ENCODE measurements at places on chromosomes 7 and 10. TPM values are rescaled to one million over a fixed set of nuclear protein-coding genes. Genes with fewer than 3 reads are reported as not detected.

DNA sequence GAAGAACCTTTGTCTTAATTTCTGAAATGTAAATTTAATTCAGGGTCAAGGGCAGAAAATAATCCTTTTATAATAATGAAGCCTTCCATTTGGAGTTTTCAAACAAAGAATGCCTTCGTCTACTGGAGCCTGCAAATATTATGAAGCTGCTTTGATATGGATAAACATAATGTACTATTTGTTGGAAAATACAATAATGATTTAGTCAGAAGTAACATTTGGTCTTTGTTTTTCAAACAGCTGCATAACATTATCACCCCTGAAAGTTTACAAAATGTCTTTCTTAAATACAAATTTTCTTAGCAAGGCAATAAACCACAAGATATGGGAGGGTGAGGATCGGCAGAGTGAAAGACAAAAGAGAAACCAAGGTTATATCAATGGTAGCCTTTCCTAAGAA is 41.5 kb downstream of the TMEM26 start:
- H3K4me1 ChIP-seq, result no peaks in the 10 kb centered on the region
- H3K27me3 ChIP-seq, result no peaks in the 10 kb centered on the region
- DNase-seq, result no peak
- H3K4me3 ChIP-seq, result no peak overlapping the region
- H3K36me3 ChIP-seq, result no peaks in the 10 kb centered on the region

DNA sequence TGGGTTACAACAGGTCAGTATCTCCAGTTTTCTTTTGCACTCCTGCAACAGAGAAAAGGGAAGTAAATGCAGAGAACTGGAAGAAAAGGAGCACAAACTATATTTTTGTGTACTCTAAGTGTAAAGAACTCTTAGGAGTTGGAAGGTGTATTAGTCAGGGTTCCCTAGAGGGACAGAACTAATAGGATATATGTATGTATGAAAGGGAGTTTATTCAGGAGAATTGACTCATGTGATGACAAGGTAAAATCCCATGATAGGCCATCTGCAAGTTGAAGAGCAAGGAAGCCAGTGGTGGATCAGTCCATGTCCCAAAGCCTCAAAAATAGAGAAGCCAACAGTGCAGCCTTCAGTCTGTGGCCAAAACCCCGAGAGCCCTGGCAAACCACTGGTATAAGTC is 22.6 kb upstream of the RAB18 start:
- H3K27me3 ChIP-seq, result no peaks in the 10 kb centered on the region
- H3K4me1 ChIP-seq, result no peaks in the 10 kb centered on the region
- H3K27ac ChIP-seq, result no peak overlapping the region
- no peak overlapping the region for H3K4me3 ChIP-seq
- DNase-seq, result no peak

GRCh38 chr7:74297516-74298233 is 8.5 kb downstream of the CLIP2 start:
- peaks cover 39% of the 10 kb centered on the region for H3K4me1 ChIP-seq
- no peak overlapping the region for H3K27ac ChIP-seq
- no peaks in the 10 kb centered on the region for H3K27me3 ChIP-seq
- DNase-seq, result no peak

DNA sequence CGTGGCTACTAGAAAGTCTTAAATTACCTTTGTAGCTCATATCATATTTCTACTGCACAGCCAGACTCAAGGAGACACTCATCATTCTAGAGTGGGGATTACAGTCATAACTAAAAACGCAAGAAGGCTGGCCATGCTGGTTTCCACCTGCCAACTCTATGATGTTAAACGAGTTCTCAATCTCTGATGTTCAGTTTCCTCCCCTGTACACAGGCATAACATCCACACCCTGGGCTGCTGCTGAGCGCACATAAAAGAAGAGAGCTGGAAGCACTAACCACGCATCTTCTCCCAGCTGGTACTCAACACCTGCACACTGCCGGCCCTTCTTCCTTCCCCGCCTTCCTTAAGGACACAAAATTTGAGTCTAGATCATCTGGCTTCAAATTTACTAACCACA is 60.5 kb downstream of the SORBS1 start:
- H3K27me3 ChIP-seq, result no peaks in the 10 kb centered on the region
- no peak overlapping the region for H3K4me3 ChIP-seq
- H3K4me1 ChIP-seq, result peaks cover 50% of the 10 kb centered on the region
- H3K36me3 ChIP-seq, result no peaks in the 10 kb centered on the region

DNA sequence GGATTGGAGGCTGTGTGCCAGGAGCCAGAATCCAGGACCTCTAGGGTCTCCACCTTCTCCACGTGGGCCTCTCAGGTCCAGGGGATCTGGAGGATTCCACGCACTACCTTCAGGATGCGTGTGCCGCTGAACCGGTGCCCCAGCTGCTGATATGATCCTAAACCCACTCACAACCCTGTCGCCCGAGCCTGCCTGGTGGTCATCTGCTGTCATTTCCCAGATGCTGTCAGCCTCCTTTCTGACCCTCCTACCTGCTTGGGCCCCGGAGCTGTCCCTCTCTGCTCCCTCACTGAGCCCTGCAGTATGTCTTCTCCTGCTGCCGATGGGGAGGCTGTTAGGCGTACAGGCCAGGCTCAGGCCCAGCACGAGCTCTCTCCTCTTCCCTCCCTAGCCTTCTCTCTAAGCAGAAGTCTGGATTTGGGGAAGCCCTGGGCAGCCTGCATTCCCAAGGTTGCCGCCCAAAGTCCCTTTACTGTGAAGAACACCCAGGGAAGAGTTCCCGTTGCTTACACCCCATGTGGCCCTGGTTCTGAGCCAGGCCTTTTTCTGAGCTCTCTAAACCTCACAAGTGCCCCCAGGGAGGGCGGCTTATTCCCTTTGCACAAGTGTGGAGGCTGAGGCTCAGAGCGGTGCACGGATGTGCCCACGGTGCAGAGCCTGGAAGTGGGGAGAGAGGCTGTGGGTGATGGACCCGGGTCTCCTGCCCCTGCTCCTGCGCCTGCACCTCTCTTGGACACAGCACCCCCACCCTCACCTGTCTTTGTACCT is 30.8 kb upstream of the ZNF488 start:
- no peaks in the 10 kb centered on the region for H3K4me1 ChIP-seq
- no peak for DNase-seq
- H3K27ac ChIP-seq, result no peak overlapping the region
- H3K4me3 ChIP-seq, result no peak overlapping the region
- H3K36me3 ChIP-seq, result no peaks in the 10 kb centered on the region
- no peaks in the 10 kb centered on the region for H3K27me3 ChIP-seq

GRCh38 chr7:33873518-33873917 is 31.8 kb upstream of the BMPER start:
- no peaks in the 10 kb centered on the region for H3K36me3 ChIP-seq
- no peaks in the 10 kb centered on the region for H3K27me3 ChIP-seq
- no peak overlapping the region for H3K4me3 ChIP-seq

DNA sequence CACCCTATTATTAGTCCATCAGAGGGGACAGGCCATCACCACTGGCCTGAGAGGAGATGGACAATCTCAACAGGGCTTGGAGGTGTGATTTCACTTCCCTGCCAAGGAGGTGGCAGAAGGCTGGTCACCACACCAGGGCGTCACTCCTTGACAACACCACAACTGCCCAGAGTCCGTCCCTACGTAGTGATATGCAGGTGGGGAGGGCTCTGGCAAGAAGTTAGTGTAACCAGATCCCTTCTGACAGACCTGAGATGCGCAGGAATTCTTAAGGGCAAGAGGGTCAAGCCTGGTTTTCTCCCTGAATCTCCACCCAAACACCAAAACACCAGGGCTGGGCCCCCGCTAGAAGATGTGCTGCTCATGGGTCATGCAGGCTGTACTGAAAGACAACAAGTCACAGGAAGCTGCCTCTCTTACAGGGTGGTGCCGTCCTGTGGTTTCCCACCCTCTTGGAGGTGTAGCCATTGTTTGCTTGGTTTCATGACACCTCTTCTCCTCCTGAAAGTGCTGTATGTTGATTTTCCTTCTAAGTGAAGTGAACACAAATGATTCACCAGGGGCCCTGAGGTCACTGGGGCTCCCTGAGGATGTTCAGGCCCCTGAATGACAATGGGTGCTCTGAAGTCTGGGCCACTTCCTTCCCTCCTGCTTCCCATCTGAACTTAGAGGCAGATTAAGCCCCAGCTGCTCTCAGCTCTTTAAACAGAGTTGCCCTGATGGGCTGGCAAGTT is 27.1 kb downstream of the ATXN7L1 start:
- no peaks in the 10 kb centered on the region for H3K27me3 ChIP-seq
- H3K4me1 ChIP-seq, result no peaks in the 10 kb centered on the region
- no peak for DNase-seq
- no peak overlapping the region for H3K4me3 ChIP-seq
- H3K27ac ChIP-seq, result no peak overlapping the region
- no peaks in the 10 kb centered on the region for H3K36me3 ChIP-seq

DNA sequence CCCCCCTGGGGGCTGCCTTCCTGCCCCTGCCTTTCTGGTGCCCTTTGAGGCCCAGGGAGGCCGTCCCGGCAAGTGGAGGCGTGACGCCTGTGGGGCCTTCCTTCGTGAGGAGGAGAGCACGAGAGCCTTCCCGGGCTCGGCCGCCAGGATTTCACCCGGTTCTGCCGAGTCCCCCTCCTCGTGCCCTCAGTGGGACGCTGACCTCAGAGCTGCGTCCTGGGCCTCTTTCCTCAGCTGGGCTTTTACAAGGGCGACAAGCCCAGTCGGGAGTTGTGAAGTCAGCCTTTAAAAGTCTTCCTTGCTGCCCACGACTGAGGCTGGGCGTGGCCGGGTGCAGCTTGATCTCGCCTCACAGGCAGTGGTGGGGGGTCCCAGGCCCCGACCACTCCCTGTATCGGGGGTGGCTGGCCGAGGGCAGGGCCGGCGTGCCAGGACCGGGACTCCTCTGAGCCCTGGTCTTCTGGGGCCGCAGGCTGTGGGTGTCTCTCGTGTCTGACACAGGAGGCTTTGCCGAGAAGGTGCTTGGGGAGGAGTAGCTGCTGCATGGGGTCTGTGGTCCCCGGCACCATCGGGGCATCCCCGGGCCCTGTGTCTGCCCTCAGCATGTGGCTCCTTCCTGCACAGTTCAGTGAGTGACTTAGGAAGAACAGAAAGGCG is 41.8 kb downstream of the FAM20C start:
- H3K36me3 ChIP-seq, result no peaks in the 10 kb centered on the region
- H3K27me3 ChIP-seq, result no peaks in the 10 kb centered on the region
- H3K27ac ChIP-seq, result peak overlapping the region; percentile 75
- H3K4me3 ChIP-seq, result no peak overlapping the region
- H3K4me1 ChIP-seq, result peaks cover 30% of the 10 kb centered on the region
- DNase-seq, result no peak

GRCh38 chr10:124259139-124259825 is 159.4 kb downstream of the OAT start:
- DNase-seq, result no peak
- H3K4me1 ChIP-seq, result no peaks in the 10 kb centered on the region
- H3K27ac ChIP-seq, result no peak overlapping the region
- H3K27me3 ChIP-seq, result no peaks in the 10 kb centered on the region
- no peak overlapping the region for H3K4me3 ChIP-seq

GRCh38 chr7:87452279-87452678 is 23.2 kb downstream of the ABCB4 start:
- no peaks in the 10 kb centered on the region for H3K36me3 ChIP-seq
- H3K4me3 ChIP-seq, result no peak overlapping the region
- no peak overlapping the region for H3K27ac ChIP-seq

GRCh38 chr7:54632696-54633095 is 90.5 kb downstream of the VSTM2A start:
- no peaks in the 10 kb centered on the region for H3K27me3 ChIP-seq
- no peaks in the 10 kb centered on the region for H3K4me1 ChIP-seq
- no peak overlapping the region for H3K4me3 ChIP-seq
- H3K36me3 ChIP-seq, result no peaks in the 10 kb centered on the region
- no peak overlapping the region for H3K27ac ChIP-seq

- no peaks in the 10 kb centered on the region for H3K36me3 ChIP-seq
- no peak overlapping the region for H3K4me3 ChIP-seq
- DNase-seq, result no peak
- H3K4me1 ChIP-seq, result peaks cover 17% of the 10 kb centered on the region
These were observed 213.5 kb downstream of the PTPRN2 start for GRCh38 chr7:158374146-158374545.

DNA sequence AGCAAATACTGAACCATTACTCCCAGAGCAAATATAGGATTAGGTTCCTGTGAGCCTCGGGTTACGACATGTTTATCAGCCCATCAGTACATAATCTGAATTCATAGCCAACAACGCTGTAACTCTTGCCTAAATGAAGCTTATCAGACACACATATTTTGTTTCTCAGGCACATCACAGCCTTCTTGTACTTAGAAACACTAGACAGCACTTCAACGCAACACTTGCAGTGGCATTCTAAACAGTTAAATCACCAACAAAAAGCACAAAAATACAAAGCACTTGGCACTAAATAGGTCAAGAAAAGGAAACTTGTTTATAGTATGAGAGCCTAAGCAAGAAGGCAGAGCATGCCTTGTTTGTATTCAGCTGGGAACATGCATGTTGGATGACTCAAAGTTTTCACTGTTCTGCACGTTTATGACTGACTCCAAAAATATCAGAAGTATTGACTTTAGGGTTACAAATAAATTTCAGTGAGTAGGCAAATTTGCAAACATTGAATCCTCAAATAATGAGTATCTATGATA is 75.0 kb downstream of the VPS50 start:
- no peak overlapping the region for H3K27ac ChIP-seq
- H3K36me3 ChIP-seq, result no peaks in the 10 kb centered on the region
- H3K4me3 ChIP-seq, result no peak overlapping the region

GRCh38 chr10:31395695-31396094 is 76.7 kb downstream of the ZEB1 start:
- no peaks in the 10 kb centered on the region for H3K27me3 ChIP-seq
- no peaks in the 10 kb centered on the region for H3K4me1 ChIP-seq
- no peak overlapping the region for H3K27ac ChIP-seq
- no peak overlapping the region for H3K4me3 ChIP-seq
- DNase-seq, result no peak

GRCh38 chr10:15558136-15558535 is 161.6 kb downstream of the ITGA8 start:
- H3K36me3 ChIP-seq, result no peaks in the 10 kb centered on the region
- no peak overlapping the region for H3K27ac ChIP-seq

The RARRES2 gene
- 245 TPM for total RNA-seq

The SYT15 gene
- total RNA-seq, result 3.4 TPM

The SLC13A4 gene
- total RNA-seq, result not detected

The GDF2 gene
- total RNA-seq, result not detected

The SLC18A3 gene
- total RNA-seq, result not detected

The COL1A2 gene
- 107 TPM for total RNA-seq

The SUN3 gene
- not detected for total RNA-seq

Measured in body of pancreas (tissue), 4 donors.